Ascending aorta (tissue), 2 donors: ENCODE measurements at places on chromosomes 13 and 19.
A peak's percentile ranks its signal among the peaks of the same experiment; 100 is the strongest.

GRCh38 chr13:23411706-23412105 lies 21.8 kb downstream of the SACS start:
- no peaks in the 10 kb centered on the region for H3K4me1 ChIP-seq
- H3K27ac ChIP-seq: no peak overlapping the region
- no peak for DNase-seq
- H3K4me3 ChIP-seq: no peak overlapping the region
- no peaks in the 10 kb centered on the region for H3K36me3 ChIP-seq
- H3K27me3 ChIP-seq: no peaks in the 10 kb centered on the region

DNA sequence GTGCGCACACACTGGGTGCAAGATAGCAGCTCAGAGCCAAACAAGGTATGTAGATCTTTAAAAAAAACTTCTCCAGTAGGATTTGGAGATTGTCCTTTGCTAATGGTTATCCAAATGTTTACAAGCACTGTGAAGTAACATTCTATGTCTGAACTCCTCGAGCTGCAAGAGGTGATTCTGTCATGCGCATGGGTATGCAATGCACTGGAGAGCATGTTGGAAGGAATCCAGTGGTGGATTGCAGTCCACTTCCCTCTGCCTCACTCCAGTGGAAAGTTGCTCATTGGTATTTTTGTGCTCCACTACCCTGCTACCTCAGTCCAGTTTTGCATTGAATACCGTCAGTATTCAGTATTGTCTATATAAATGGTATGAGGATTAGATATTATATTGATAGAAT lies 132.1 kb downstream of the ATP8A2 start:
- H3K4me1 ChIP-seq: no peaks in the 10 kb centered on the region
- no peaks in the 10 kb centered on the region for H3K27me3 ChIP-seq
- no peak overlapping the region for H3K27ac ChIP-seq
- DNase-seq: no peak

DNA sequence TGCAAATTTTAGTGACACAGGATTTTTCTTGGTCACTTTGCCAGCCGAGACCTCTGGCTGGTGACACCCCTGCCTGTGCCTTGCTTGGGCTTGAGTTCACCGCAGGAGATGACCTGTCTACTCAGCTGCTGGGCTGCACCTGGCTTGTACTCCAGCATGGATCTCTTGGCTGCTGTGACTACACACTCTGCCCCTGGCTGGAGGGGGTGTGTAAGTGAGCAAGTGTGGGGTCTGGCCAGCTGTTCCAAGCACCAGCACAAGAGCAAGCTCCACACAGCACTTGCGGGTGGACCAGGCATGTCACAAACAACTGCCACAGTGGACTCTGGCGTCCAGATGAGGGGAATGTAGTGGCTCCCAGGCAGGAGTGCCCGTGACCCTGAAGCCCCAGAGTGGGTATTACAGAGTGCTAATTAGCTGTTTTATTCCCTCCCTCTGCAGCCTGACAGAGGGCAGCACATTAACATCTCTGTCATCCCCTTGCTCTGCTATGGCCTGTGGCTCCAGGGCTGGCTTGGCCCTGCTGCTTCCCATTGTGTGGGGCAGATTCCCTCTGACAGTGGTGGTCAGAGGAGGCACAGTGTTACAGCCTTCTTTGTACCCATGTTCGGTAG lies 1387.2 kb downstream of the OLFM4 start:
- no peaks in the 10 kb centered on the region for H3K4me1 ChIP-seq
- no peaks in the 10 kb centered on the region for H3K36me3 ChIP-seq
- no peak for DNase-seq
- H3K27me3 ChIP-seq: no peaks in the 10 kb centered on the region
- H3K27ac ChIP-seq: no peak overlapping the region
- no peak overlapping the region for H3K4me3 ChIP-seq

DNA sequence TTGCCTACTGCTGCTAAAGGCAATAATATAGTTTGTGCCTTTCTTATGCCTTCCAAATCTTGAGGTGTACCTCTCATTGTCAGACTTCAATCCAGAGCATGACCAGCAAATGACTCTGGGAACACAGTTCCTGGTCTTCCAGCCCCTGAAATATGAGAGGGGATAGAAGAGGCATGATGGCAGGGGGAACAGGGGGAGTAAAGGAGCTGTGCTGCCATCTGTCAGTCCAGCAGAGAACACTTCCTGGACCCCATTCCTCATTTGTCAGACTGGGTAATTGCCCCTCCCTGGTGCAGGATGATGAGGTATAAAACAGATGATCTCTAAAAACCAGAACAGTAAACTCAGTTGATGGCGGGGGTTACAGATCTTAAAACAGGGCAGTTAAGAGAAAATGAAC lies 618.7 kb downstream of the DIAPH3 start:
- H3K27me3 ChIP-seq: no peaks in the 10 kb centered on the region
- H3K36me3 ChIP-seq: no peaks in the 10 kb centered on the region
- H3K27ac ChIP-seq: no peak overlapping the region
- no peak for DNase-seq
- no peaks in the 10 kb centered on the region for H3K4me1 ChIP-seq

GRCh38 chr19:1789261-1790041 lies 22.6 kb downstream of the ATP8B3 start:
- DNase-seq: no peak
- H3K27ac ChIP-seq: no peak overlapping the region
- H3K27me3 ChIP-seq: peaks cover 8% of the 10 kb centered on the region
- H3K4me3 ChIP-seq: peak overlapping the region; percentile 46

DNA sequence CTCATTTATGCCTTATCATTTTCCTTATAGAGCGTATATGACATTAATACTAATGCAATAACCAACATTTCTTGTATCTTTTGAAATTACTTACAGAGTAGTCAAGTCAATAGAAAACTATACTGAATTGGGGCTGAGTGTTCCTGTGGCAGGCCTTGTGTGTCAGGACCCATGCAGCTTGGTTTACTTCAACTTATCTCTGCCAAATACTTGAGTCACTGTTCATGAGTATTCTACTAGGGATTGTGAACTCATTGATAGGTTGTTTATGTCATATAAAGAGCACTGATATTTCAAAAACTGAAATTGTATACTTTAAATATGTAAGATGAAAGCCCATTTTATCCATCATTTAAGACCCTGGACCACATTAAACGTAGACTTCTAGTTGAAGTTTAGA lies 688.6 kb upstream of the SLITRK1 start:
- no peaks in the 10 kb centered on the region for H3K4me1 ChIP-seq
- DNase-seq: no peak
- H3K4me3 ChIP-seq: no peak overlapping the region
- H3K36me3 ChIP-seq: no peaks in the 10 kb centered on the region
- no peaks in the 10 kb centered on the region for H3K27me3 ChIP-seq
- H3K27ac ChIP-seq: no peak overlapping the region

- no peak for DNase-seq
- H3K4me3 ChIP-seq: no peak overlapping the region
- H3K4me1 ChIP-seq: no peaks in the 10 kb centered on the region
- H3K27me3 ChIP-seq: no peaks in the 10 kb centered on the region
Measured at GRCh38 chr19:10945264-10945663, 15.6 kb upstream of the SMARCA4 start.

DNA sequence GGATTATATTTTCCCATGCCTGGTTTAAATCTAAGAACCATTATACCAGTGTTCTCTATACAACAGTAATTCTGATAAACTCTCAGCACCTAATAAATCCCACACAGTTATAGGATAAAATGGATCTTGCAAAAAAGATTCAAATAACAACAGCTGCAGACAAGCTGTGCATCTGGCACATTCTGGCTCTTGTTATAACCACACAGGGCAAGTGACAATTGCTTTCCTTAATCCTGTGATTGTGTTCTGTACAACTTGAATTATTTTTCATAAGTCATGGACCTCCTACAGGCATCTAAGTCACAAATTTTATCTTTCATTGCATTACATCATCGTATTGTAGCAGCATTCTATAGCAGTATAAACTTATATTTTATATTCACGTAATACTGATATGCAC lies 948.3 kb downstream of the SLITRK1 start:
- H3K27me3 ChIP-seq: no peaks in the 10 kb centered on the region
- H3K4me3 ChIP-seq: no peak overlapping the region
- DNase-seq: no peak
- no peaks in the 10 kb centered on the region for H3K36me3 ChIP-seq
- H3K27ac ChIP-seq: no peak overlapping the region

- no peak overlapping the region for H3K4me3 ChIP-seq
- H3K27ac ChIP-seq: no peak overlapping the region
- no peaks in the 10 kb centered on the region for H3K4me1 ChIP-seq
- peaks cover 66% of the 10 kb centered on the region for H3K36me3 ChIP-seq
- no peaks in the 10 kb centered on the region for H3K27me3 ChIP-seq
- no peak for DNase-seq
Measured at GRCh38 chr19:36025541-36025940, 7.1 kb downstream of the CLIP3 start.

DNA sequence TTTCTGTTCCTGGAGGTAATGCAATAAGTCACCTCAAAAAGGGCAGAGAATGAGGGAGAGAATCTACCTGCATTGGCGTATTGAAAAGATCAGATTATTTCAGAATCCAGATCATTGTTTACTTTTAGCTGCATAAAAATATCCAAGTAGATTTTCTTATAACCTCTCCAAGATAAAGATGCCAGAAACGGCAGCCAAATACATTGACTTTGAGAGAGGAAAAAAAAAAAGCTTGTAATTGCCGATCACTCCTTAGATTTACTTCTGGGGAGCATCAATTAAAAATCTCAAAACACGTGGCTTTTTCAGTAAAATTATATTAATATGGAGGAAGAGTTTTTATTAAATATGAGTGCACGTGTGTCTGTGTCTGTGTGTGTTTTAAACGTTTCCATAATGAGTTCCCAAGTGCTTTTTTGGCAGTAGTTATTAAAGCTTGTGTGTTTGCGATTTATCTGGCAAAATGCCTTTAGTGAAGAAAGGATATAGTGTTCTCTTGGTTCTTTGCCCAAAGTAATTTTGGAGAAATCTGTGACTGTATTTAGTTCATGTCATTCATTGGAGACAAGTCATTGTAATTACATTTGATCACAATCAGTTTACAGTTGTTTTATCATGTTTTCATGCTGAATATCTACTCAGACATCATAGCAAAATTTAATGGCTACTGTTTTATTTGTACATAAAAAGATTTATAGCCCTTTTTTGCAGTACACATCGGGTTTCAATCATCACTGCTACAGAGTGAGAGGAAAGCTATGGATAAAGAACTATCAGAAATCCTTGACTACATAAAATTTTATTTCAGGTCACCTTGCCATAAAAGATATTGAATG lies 176.1 kb downstream of the TM9SF2 start:
- H3K36me3 ChIP-seq: no peaks in the 10 kb centered on the region
- H3K4me3 ChIP-seq: no peak overlapping the region
- H3K4me1 ChIP-seq: no peaks in the 10 kb centered on the region
- DNase-seq: no peak
- no peaks in the 10 kb centered on the region for H3K27me3 ChIP-seq

- no peaks in the 10 kb centered on the region for H3K4me1 ChIP-seq
- no peak for DNase-seq
- peaks cover 91% of the 10 kb centered on the region for H3K36me3 ChIP-seq
- no peak overlapping the region for H3K4me3 ChIP-seq
- H3K27me3 ChIP-seq: no peaks in the 10 kb centered on the region
Measured at GRCh38 chr19:19655051-19655594, 8.4 kb downstream of the ATP13A1 start.

GRCh38 chr19:13164343-13165161 lies 14.3 kb downstream of the IER2 start:
- H3K4me3 ChIP-seq: peak overlapping the region; percentile 9
- no peaks in the 10 kb centered on the region for H3K27me3 ChIP-seq
- peaks cover 11% of the 10 kb centered on the region for H3K4me1 ChIP-seq
- DNase-seq: peak; percentile 75

DNA sequence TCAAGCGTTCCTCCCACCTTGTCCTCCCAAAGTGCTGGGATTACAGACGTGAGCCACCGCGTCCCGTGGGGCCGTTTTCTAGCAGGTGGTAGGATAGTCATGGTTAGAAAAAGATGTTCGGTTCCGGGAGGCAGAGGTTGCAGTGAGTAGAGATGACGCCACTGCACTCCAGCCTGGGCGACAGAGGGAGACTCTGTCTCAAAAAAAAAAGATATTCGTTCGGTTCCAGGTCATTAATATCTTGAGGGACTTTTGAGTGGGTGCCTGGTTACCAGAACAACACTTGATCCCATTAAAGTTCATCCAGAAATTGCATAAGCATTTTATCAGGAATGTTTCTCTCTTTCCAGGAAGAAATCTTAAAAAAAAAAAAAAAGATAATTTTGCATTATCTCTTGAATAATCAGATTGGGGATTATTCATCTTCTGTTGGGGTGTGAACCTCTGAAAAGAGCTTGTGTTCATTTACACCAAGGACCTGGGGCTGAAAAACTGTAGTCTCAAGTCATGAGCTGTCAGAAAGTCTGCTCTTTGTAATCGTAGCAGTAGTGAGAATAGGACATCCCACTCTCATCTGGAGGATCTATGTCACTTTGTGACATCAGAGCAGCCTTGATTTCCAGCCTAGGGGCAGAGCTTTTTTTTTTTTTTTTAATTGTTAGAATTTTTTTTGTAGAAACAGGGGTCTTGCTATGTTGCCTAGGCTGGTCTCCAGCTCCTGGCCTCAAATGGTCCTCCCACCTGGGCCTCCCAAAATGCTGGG lies 1.0 kb upstream of the ETHE1 start:
- H3K4me1 ChIP-seq: peaks cover 24% of the 10 kb centered on the region
- no peak overlapping the region for H3K4me3 ChIP-seq
- peak overlapping the region; percentile 82 for H3K27ac ChIP-seq
- peak; percentile 79 for DNase-seq
- H3K36me3 ChIP-seq: no peaks in the 10 kb centered on the region
- no peaks in the 10 kb centered on the region for H3K27me3 ChIP-seq

DNA sequence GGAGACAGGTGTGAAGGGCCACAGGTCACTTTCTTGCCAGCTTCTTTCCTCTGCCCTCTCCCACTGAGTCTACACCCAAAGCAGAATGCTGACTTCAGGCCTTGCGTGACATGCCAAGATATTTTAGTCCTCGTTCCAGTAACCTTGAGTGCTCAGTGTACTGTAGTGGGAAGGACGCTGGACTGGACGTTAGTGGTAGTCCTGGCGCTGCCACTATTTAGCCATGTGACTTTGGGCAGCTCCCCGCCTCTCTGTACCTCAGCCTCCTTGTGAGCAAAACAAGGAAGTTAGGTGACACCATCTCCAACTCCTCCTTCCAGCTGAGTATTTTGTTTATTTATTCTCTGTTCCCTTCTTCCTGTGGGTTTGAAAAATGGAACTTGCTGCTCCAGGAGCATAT lies 86.1 kb downstream of the FRY start:
- peaks cover 25% of the 10 kb centered on the region for H3K4me1 ChIP-seq
- no peaks in the 10 kb centered on the region for H3K27me3 ChIP-seq
- H3K27ac ChIP-seq: peak overlapping the region; percentile 27
- H3K4me3 ChIP-seq: peak overlapping the region; percentile 17

GRCh38 chr13:75749407-75749806 lies 113.3 kb downstream of the LMO7 start:
- DNase-seq: peak; percentile 83
- peak overlapping the region; percentile 3 for H3K4me3 ChIP-seq
- peaks cover 6% of the 10 kb centered on the region for H3K4me1 ChIP-seq
- H3K36me3 ChIP-seq: no peaks in the 10 kb centered on the region
- peak overlapping the region; percentile 72 for H3K27ac ChIP-seq
- H3K27me3 ChIP-seq: no peaks in the 10 kb centered on the region
